ENCODE measurements at places on chromosomes 13 and 19.

- DNase-seq, result no peak
Observed at GRCh38 chr19:21749090-21749489, 18.3 kb downstream of the ZNF100 start.

- peak; percentile 75 for DNase-seq
Observed at GRCh38 chr19:3576696-3577443, 4.1 kb downstream of the HMG20B start.

- no peak for DNase-seq
Observed at GRCh38 chr19:12194827-12195731, 32.2 kb downstream of the ZNF136 start.

- no peak for DNase-seq
Observed at GRCh38 chr13:52082601-52083000, 46.3 kb downstream of the NEK5 start.

DNA sequence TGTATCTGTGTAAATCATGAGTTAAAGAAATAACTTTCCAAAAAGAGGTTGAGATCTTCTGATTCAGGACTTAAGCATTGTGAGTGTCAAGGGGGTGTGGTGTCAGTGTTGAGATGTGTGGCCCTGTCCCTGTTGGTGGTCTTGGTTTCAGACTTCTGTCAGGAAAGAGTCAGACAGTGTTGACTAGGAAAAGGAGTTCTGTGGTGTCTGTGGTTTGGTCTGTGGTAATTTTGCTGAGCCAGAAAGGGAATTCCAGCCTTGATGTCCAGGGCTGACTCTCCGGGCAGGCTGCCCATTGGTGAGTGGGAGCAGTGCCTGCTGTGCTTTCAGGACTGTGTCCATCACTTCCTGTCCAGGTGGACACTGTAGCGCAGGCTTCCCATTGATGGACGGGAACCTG lies 39.8 kb upstream of the IGFL4 start:
- DNase-seq, result no peak

DNA sequence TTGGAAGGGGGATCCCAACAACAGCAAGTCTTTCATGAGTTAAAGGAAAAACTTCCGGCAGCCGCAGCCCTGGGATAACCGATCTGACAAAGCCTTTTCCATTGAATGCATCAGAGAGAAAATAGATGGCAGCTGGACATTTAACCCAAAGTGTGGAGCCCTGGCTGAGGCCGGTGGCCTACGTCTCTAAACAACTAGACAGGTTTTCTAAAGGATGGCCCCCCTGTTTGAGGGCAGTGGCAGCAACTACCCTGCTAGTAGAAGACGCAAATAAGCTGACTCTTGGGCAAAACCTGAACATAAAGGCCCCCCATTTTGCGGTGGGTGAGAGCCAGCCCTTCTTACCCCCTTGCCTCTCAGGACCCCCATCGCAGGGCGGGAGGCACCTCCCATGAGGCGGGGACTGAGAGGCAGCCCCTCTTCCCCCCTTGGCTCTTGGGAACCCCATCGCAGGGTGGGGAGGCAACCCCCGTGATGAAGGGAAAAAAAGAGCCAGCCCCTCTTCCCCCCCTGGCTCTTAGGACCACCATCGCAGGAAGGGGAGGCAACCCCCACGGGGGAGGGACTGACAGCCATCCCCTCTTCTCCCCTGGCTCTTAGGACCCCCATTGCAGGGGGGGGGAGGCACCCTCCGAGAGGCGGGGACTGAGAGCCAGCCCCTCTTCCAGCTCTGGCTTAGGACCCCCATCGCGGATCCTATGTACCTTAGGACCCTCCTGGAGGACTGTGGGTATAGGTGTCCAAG lies 2422.9 kb upstream of the PCDH20 start:
- no peak for DNase-seq

GRCh38 chr13:28432816-28433560 lies 61.9 kb downstream of the FLT1 start:
- no peak for DNase-seq

GRCh38 chr19:29086182-29086581 lies 126.8 kb downstream of the UQCRFS1 start:
- DNase-seq, result no peak

- DNase-seq, result no peak
Observed at GRCh38 chr19:11479090-11479897, 1.6 kb downstream of the ELAVL3 start.

GRCh38 chr13:97849305-97849704 lies 104.2 kb upstream of the IPO5 start:
- no peak for DNase-seq

DNA sequence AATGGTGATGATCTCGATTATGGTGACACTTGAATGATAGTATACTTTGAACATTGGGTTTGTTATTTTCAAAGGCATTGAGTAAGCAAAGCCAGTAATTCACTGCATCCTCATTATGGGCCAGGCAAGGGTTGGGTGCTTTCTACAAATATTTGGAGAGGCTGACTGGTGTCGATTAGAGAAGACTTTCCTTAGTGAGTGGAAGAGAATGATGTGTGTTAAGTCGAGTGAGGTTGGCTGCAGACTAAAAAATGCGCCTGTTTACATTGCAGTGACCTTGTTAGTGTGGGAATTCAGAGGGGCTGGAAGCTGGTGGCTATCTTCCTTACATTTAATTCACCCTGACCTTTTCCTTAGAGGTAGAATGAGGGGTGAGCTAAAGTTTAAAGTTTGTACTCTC lies 22.4 kb upstream of the RNF113B start:
- DNase-seq, result no peak

DNA sequence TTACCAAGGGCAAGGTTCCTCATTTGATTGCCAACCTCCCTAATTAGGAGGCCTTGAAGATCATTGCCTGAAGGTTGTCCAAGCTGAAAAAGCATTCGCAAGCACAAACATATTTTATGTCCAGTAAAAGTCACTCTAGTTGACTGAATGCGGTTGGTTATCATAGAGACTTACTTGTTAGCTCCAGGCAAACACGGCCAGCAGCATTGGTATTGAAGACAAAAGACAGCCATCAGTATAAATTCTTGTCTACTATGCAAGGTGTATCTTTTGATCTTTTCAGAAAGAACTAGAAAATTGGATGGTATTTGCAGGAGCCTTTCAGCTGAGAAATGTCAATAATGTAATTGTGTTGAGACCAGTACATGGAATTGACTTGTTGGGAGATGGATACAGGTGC lies 129.9 kb downstream of the GPC6 start:
- no peak for DNase-seq

DNA sequence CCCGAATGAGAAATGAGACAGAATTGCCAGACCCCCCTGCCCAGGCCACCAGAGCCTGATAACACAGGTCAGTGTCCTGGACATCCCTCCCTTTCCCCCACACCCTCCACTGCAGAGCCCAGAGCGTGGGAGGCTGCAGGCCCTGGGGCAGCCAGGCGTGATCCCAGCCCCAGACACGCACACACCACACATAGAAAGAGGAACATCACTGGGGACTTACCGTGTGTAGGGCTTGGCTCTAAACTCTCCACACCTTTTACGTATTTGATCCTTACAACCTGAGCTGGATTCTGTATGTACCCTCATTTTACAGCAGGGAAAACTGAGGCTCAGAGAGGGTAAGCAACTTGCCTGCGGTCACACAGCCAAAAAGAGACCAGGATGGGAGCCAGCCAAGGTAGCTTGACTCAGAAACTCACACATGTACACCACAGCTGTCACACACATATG lies 334 bp upstream of the ANGPTL6 start:
- DNase-seq, result no peak

GRCh38 chr19:5042556-5042955 lies 73.6 kb downstream of the KDM4B start:
- no peak for DNase-seq

- DNase-seq, result no peak
Observed at GRCh38 chr13:80664950-80665349, 324.0 kb upstream of the SPRY2 start.

DNA sequence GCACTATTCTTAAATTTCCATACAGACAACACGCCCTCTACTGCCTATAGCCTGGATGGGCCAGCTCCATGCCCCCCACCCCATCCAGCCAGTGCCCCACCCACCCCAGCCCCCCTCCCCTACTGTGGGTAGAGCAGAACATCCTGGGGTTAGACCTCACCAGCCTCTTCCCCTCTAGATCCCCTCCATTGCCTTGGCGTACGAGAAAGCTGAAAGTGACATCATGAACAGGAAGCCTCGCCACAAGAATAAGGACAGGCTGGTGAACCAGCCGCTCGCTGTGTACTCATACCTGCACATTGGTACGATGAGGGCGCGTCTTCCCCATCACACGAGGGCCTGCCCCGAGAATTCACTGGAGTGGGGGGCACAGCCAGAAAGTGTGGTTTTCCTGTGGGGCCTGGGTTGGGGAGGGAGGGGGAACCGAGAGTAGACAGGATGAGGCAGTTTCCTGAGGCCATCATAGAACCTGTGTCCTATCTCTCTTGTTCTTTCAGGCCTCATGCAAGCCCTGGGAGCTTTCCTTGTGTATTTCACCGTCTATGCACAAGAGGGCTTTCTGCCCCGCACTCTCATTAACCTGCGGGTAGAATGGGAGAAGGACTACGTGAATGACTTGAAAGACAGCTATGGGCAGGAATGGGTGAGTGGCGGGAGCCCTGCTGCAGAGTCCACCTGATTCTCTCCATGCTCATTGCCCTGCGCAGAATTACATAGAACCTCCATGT lies 29.1 kb downstream of the ATP12A start:
- DNase-seq, result no peak

- peak; percentile 60 for DNase-seq
Observed at GRCh38 chr19:10292206-10292788, 2.5 kb downstream of the ICAM5 start.

DNA sequence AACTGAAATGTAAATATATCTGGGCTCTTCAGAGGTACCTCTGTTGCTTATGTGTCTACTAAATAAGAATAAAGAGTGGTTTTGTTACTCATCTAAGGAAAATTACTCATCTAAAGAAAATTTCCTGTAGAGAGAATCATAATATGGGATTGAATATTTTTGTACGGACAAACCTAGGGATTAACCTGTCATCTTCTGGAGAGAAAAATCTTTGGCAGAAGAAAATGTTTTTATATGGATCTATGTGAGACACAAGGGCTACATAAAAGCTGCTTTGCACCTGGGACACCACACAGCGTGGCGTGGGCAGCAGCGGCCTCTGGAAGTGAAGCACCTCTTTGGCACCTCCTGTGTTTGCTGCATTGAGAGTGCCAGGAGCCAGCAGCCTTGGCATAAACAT lies 242.9 kb upstream of the DACH1 start:
- DNase-seq, result no peak

DNA sequence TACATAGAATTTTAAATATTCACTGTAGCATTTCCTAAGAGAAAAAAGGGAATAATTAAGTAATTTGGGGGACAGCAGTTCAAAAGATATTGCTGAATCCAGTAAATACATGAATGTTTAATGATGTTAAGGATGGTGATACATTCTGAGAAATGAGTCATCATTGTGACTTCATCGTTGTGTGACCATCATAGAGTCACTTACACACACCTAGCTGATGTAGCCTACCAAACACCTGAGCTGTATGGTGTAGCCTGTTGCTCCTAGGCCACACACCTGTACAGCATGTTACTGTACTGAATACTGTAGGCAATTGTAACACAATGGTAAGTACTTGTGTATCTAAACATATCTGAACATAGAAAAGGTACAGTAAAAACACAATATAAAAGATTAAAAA lies 34.8 kb downstream of the ATP7B start:
- no peak for DNase-seq

GRCh38 chr13:43089912-43090498 lies 66.6 kb downstream of the DNAJC15 start:
- no peak for DNase-seq

DNA sequence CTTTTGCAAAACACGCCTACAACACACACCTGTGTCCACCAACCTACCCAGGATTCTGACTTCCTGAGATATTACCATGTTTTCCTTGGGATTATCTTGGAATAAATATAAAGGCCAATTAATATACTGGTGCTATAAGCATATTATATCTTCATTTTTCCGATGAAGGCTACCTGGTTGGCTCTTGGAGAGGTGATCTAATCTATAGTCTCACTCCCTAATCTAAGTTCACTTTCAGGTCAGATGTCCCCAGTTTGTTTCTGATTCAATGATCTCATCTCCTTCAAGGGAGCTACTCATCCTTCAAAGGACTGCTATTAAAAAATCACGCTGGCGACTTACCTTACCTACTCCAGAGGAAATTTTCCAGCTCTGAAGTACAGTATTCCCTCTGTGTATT lies 517.5 kb downstream of the KLF5 start:
- no peak for DNase-seq

GRCh38 chr13:78121459-78122348 lies 203.1 kb upstream of the EDNRB start:
- DNase-seq, result peak; percentile 68

DNA sequence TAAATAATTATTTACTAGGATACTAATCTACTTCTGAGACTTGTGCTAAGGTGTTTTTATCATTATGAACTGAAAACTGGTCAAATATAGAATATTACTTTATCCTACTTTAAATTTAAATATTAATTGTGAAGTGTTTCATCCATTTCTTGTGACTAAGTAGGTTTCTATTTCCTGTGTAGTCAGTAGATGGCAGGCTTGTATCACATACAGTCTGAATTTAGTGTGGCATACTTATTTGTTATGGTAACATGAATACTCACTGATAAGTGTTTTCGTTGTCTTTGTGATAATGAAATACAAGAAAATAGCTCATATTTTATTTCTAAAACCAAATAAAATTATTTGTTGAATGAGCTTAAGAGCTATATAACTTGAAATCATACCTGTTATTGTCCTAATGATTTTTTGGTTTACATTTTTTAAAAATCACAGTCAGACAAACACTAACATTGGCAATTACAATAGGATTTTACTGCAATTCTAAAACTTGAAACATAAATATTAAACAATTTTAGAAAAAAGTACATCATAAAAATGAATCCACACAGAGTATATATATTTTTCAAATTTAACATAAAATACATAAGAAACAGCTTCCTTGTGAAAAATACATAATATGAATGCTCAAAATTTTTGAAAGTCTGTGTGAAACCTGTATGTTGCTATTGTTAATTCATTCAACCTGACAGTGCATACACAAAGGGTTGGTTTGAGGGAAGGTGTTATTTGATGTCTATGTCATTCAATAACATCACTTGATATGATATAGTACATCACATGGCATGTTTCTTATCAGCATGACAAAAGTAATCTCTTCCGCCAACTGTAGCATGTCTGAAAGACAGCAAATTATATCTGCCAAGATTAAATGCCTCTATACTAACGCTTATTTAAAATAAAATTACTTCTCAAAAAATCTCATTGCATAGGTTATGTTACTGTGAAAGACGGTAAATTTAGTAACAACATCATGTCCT lies 904.8 kb upstream of the PCDH20 start:
- peak; percentile 3 for DNase-seq
